A673 (cell line): ENCODE measurements at places on chromosomes 5 and 9.

DNA sequence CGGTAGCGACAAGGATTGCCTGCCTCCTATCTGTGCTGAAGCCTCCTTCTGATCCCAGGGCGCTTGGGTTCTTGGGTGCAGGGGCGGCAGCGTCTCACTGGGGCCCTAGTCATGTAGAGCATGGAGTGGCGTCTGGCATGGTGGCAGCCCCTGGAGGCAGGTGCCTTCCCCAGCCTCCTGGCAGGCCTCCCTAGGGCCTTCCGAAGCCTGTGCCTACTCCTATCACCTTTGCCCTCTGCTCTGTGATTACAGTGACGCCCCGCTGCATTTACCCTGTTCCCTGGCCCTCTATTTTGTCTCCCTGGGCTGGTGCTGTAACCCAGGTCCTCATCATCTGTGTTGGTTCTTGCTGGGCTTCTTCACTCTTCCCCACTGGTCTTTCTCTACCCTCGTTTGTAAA, 3.8 kb downstream of the SRD5A1 start:
- no peak for DNase-seq

DNA sequence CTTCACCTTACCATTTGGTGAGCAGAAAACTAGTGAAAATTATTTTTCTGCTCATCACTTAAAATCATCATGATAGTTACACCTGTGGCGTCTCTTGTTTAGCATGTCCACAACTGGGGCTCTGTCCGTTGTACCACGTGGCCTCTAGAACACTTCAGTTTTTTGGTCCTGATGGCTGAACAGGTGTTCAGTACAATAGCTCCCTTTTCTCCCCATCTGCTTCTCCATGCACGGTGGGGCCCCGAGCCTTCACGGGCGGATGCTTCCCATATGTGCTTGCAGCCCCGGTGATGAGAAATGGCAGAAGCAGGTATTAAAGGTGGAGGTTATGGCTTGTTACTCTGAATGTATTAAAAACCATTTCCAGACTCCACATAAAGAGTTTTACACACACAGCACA, 304.1 kb downstream of the CWC27 start:
- no peak for DNase-seq

DNA sequence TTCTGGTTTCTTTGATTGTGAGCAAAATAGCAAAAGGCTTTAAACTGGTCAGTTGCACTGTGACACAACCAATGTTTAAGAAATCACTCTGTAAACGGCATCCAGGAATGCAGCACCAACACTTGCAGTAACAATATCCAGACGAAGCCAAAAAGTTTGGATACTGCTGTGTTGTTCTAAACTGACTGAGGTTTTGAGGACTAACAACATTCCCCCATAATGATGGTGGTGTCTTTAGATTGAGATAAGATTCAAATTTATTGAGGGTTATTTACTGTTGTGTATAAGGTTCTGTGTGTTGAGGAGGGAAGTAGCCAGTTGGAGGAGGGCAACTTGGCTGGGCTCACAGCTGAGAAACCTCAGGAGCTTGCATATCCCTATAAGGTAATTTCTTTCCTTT, 353.6 kb downstream of the BNC2 start:
- no peak for DNase-seq

DNA sequence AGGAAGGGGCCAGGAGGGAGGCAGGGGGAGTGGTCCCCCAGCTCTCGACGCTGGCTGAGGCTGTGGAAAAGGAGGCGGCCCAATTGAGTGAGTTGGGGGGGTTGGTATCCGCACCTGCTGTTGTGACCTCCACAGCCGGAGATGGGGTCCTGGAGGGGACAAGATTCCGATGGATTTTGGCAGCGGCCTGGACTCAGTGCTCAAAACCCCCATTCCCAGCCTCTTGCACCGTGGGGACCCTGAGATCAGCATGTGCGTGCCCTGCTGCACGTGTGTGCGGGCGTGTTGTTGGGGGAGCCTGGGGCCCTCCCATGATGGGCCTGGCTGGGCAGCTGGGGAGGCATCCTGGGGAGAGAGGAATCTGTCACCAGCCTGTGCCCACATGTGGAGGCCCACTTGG, 15.0 kb downstream of the CNTFR start:
- no peak for DNase-seq

DNA sequence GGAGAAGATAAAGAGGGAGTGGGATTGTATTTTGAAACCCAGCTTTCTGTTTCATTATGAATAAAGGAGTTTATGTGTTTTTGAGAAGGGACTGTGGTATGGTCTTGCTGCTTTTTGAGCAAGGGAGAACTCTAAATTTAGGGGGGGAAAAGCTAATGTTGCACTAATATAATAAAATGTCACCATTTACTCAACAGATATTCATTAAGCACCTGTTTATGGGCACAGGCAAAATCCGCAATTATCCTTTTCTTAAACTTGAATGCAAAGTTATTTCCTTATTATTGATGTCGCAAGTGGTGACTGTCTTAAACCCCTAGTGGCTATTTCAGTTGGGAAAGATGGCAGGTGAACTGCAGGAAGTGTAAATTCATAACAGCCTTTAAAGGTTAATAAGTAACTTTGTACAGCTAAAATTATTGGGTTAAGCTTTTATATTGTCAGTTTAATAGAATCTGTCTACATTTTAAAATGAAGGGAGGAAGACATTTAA, 1.5 kb downstream of the CDC42SE2 start:
- DNase-seq, result peak; percentile 45

DNA sequence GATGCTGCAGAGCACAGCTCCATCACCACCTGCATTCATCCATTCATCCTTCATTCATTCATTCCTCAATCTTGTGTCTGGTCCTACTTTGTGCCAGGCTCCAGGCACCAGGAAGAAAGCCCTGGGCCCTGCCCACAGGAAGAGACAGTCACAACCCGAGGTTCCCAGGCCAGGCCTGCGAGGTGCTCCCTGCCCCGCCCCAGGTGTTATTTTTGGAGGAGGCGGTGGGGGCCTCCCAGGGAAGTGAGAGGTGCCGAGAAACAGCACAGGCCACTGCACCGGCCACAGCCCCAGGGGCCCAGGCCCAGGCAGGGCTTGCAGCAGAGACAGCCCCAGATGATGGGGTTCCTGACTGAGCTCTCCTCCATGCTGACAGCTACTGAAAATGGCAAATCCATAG, 33.4 kb downstream of the VAV2 start:
- no peak for DNase-seq

GRCh38 chr5:123176224-123176937, 87.3 kb downstream of the PRDM6 start:
- DNase-seq, result no peak

GRCh38 chr5:173328844-173329490, 753 bp upstream of the STC2 start:
- DNase-seq, result peak; percentile 30

- no peak for DNase-seq
Observed at GRCh38 chr5:76649140-76649539, 25.9 kb upstream of the F2RL2 start.

- DNase-seq, result no peak
Observed at GRCh38 chr5:32989815-32990214, 278.7 kb downstream of the NPR3 start.

- no peak for DNase-seq
Observed at GRCh38 chr9:129478961-129479630, 141.8 kb downstream of the C9orf50 start.

- no peak for DNase-seq
Observed at GRCh38 chr5:176995896-176996767, 10.4 kb downstream of the UIMC1 start.

DNA sequence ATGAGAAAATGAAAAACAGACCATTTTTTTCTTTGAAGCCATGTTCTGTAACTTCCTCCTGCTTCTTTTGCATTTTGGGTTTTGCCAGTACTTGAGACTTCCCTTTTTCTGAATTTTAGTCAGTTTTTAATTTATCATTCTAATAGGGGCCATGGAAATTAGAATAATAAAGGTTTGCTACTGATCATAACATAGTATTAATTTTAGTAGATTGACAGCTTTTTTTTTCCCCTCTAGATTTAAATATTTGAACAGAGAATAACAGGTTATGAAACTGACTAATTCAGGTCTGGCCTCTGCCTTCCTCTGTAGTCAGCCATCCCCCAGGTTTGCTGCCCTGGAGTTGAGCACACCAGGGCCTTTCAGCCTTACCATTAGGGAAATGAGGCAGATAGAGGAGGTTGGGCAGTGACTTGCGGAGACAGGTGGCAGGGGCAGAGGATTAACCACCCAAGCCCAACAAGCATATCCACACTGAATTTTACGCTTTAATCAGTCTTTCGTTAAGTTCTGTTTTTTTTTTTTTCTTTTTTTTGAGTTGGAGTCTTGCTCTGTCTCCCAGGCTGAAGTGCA, 80.1 kb upstream of the TNFAIP8 start:
- DNase-seq, result no peak

- DNase-seq, result peak; percentile 60
Observed at GRCh38 chr9:38018958-38019602, 49.9 kb downstream of the SHB start.

DNA sequence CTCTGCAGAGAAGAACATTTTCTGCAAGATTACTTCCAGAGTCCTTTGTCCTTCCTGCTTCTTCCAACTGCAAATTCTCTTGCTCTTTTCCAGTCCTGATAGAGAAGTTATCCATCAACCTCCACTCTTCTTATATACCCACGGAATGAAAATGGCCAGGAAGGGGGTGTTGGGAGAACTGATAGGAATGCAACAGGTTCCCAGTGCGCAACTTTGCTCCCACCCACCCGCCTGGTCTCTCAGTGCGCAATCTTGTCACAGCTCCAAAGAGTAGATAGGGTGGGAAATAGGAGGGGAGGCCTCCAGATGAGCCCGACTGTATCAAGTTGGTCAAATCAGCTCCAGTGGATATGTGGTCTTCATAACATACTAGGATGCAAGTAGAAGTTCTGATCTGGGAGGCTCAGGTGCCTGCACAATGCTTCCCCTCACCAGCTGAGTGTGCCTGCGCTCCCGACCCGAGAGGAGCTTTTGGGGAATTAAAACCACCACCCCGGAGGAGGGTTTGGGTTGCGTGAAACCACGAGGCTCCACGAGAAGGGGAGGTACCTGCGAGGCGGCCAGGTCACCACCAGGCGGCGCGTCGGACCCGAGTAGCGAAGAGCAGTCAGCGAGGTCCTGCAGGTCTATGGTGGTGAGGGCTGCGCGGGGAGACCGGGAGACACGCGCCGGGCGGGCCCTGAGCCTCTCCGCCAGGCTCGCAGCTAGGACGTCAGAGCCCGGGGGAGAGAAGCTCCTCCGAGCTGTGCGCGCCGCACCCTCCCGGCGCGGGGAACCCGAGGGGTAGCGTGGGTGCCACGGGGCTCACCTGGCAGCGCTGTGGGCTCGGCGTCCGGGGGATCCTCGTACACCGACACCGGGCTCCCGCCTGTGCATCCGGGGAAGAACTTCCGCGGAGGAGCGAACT, 835 bp downstream of the MCIDAS start:
- peak; percentile 89 for DNase-seq

DNA sequence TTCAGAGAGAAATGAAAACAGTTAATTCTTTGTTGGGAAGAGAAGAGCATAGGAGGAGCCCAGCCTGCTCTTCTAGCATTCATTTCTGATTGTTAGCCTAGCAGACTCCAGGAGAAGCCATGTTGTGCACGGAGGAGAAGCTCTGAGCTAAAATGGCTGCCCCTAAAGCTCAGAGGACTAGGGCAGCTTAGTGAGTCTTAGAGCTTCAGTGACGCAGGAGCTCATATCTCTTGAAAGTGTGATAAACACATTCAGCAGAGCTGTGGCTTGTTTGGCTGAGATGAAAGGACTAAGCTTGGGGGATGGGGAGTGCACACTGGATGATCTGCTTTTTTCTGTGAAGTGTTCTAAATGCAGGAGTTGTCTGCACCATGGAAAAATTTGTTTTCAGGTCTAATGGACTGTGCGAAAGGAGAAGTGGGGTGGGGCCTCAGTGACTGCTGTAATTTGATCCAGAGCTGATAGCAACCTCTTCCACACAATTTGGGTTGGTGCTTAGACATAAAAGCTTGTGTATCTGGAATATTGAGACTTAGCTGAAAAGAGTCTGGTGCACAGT, 58.5 kb downstream of the ZNF462 start:
- DNase-seq, result peak; percentile 84

GRCh38 chr9:89446261-89446960, 51.5 kb downstream of the SEMA4D start:
- DNase-seq, result no peak

DNA sequence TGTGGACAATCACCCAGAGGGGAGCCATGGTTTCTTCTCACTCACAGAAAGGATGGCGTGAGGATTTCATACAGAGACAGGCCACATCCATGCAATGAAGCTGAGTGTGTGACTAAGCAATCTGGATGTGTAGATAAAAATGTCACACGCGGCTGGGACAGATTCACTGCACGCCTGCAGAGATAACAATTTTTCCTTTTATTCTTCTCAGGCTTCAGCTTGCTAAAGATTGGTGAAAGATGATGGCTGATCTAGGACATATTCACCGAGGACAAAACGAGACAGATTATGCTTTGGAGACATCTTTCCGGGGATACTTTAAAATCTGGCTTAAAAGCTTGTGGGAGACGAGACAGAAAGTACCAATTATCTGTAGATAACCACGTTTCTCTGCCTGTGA, 313.9 kb upstream of the TRPC7 start:
- no peak for DNase-seq

GRCh38 chr5:72290356-72291133, 29.5 kb downstream of the MRPS27 start:
- no peak for DNase-seq

- no peak for DNase-seq
Observed at GRCh38 chr9:23824830-23825591, 1.0 kb downstream of the ELAVL2 start.

DNA sequence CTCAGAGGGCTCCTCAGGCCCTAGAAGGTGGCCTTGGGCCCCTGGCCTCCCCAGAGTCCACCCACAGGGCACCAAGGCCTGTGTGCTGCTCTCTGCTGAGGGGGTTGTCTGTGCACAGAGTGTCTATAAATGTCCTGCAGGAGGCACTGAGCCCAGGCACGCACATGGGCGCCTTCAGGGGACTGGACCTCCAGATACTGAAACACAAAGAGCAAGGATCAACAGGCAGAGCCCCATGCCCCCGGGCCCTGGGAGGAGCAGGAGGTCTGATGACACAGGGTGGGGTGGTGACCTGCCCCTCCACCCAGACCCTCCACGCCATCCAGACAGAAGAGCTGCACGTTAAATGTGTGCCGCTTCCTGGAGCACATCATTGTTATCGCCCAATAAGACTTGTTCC, 64.6 kb upstream of the SIMC1 start:
- no peak for DNase-seq

- DNase-seq, result no peak
Observed at GRCh38 chr9:125747765-125748445, 732 bp downstream of the PBX3 start.

- peak; percentile 60 for DNase-seq
Observed at GRCh38 chr9:134406366-134407120, 80.3 kb downstream of the RXRA start.

GRCh38 chr9:74501570-74501969, 4.4 kb downstream of the RORB start:
- DNase-seq, result no peak
